ENCODE measurements at places on chromosomes 4 and X. TPM values are rescaled to one million over a fixed set of nuclear protein-coding genes. Genes with fewer than 3 reads are reported as not detected.

The PDE5A gene
- 121 TPM for total RNA-seq

- no peak for DNase-seq
Measured at GRCh38 chr4:101693842-101694398, 96.6 kb upstream of the BANK1 start.

GRCh38 chr4:72828864-72829263 lies 240.7 kb downstream of the COX18 start:
- no peak for DNase-seq

GRCh38 chr4:73189274-73189810 lies 69.3 kb downstream of the ANKRD17 start:
- no peak for DNase-seq

GRCh38 chr4:43112139-43112538 lies 219.6 kb downstream of the GRXCR1 start:
- no peak for DNase-seq

The C4orf17 gene
- not detected for total RNA-seq

DNA sequence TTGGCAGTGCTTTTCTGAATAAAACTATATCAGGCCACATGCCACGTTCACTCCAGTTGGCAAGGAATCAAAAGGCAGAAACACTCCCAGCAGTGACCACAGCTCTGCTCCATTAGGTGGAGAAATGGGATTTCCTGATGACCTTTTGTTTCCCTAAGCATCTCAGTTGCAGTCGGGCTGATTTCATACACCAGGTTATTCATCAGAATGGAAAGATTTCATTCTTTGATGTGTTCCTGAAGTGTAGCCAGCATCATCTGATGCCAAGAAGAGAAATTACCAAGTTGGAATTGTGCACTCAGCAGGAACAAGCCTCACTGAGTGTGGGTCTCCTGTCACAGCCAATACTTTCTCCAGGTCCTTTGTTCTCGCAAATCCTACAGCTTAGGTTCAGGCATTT lies 193.7 kb downstream of the SPATA18 start:
- DNase-seq, result no peak

The SH3TC1 gene
- 2.2 TPM for total RNA-seq

DNA sequence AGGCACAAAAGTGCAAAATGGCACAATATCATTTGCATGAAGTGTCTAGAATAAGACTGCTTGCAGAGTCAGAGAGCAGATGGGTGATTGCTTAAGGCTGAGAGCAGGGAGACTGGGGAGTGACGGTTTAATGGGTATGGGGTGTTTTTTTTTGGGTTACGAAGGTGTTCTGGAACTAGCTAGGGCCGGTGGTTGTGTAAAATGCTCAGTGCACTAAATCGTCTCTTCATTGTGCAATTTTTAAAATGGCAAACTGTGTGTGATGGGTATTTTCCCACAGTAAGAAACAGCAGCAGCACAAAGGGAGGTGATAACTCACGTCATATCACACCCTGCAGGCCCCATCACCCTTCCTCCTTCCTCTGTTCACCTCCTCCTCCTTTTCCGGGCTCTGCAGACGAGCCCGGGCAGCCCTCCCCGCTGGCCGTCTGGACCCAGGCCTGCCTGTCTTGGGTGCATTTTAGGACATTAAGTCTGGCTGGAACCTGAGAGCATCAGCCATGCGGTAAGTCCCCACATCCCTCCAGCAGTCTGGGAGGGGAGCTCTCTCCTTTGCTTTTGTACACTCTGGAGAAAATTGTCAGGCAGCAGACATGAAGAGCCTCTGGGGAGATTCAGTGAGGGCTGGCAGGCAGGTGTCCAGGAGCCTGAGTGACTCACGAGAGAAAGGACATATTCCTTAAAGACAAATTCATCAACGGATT lies 42.7 kb downstream of the ASMT start:
- DNase-seq, result peak; percentile 39

The FAM9B gene
- not detected for total RNA-seq

DNA sequence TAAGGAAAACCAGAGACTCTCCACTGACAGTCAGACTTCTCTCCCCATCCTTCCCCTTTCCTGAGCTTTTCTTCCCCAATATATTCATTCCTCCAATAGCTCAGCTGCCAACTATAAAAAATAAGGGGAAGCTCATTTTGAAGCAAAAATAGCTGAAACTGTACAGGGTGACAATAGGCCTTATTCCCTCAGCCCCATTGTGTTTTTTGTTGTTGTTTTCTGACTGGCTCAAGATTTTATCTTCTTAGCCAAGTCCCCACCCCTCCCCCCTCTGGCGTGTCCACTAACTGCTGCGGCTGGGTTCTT lies 26.2 kb downstream of the PRPS1 start:
- no peak for DNase-seq

GRCh38 chr4:81963015-81963762 lies 410.6 kb downstream of the HNRNPD start:
- no peak for DNase-seq

DNA sequence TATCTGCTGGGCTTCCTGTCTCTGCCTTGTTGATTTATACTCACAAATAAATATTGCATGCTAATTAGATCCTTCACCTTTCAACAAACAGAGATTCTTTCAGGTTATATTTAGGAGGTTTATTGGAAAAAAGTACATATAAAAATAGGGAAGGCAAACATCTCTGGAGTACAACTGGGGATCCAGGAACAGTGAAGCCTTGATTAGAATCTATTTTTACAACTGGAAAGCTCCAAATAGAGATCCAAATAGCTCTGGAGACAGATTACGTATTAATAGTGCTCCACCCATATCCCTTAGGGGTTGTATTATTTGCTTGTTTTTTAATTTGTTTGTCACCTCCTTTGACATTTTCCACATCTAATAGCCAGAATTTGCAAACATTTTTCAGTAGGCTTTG lies 46.9 kb upstream of the MAP9 start:
- no peak for DNase-seq

The CACNA1F gene
- not detected for total RNA-seq

The HELT gene
- not detected for total RNA-seq

- DNase-seq, result no peak
Measured at GRCh38 chrX:153662266-153662665, 11.3 kb downstream of the PNCK start.

The INTS6L gene
- 3.9 TPM for total RNA-seq

GRCh38 chr4:83266689-83267088 lies 17.9 kb downstream of the COQ2 start:
- no peak for DNase-seq

The ARAP2 gene
- total RNA-seq, result 18.8 TPM

The ACE2 gene
- not detected for total RNA-seq

- no peak for DNase-seq
Measured at GRCh38 chrX:31213941-31214340, 142.1 kb upstream of the FTHL17 start.

DNA sequence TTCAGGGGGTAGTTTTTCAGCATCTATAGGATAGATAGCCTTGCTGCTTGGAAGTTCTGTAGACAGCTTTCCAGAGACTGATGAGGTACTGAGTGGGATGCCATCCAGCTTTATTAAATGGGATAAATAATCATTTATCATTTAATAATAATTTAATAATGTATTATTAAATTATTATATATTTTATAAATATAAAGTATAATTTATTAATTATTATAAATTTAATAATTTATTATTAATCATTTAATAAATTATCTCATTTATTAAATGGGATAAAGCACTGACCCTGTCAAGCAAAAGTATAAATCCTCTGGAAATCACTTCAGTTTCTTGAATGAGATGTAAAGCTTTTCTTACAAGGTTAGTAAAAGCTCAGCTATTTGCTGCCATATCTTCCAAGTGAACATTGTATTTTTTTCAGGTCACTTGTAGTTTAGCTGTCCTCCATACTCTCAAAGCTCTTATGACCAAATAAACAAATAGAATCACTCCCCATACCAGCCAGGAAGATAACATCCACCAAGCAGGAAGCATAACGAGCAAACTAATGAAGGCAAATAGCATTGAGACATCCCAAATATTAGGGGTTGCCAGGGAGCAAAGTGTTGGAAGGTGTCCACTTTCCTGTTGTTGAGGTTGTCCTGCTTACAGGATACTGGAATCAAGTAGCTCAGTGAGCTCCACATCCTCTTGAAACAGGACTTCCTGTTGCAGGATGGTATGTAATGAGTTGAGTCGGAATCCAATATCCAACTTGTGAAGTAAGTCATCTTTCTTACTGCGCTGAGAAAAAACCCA lies 88.9 kb downstream of the ZNF674 start:
- no peak for DNase-seq

The CCDC160 gene
- total RNA-seq, result 0.27 TPM

The ATP2B3 gene
- not detected for total RNA-seq

The SLC2A9 gene
- total RNA-seq, result not detected

The AR gene
- total RNA-seq, result 7.6 TPM

The WDR17 gene
- total RNA-seq, result 1.7 TPM

DNA sequence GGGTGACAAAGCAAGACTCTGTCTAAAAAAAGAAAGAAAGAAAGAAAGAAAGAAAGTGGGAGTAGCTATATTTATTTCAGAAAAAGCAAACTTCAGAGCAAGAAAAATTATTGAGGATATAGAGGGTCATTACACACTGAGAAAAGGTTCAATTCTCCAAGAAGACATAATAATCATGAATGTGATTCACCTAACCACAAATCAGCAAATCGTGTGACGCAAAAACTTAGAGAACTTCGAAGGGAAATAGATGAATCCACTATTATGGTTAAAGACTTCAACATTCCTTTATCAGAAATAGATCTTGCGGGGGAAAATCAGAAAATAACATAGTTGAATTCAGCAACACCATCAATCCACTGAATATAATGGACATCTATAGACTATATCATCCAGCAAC lies 219.3 kb upstream of the LDB2 start:
- no peak for DNase-seq

The ADAM29 gene
- total RNA-seq, result not detected

The GATB gene
- total RNA-seq, result 22.7 TPM

DNA sequence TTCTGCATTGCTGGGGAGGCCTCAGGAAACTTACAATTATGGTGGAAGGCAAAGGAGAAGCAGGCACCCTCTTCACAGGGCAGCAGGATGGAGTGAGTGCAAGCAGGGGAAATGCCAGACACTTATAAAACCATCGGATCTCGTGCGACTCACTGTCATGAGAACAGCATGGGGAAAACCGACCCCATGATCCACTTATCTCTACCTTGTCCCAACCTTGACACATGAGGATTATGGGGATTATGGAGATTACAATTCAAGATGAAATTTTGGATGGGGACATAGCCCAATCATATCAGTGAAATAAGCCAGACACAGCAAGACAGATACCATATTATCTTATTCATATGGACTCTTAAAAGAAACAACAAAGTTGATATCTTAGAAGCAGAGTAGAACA lies 134.9 kb downstream of the C4orf33 start:
- DNase-seq, result no peak

The GPC4 gene
- total RNA-seq, result 2.4 TPM

The XK gene
- total RNA-seq, result 1.6 TPM

The PRKX gene
- total RNA-seq, result 5.4 TPM

The KLB gene
- total RNA-seq, result not detected

DNA sequence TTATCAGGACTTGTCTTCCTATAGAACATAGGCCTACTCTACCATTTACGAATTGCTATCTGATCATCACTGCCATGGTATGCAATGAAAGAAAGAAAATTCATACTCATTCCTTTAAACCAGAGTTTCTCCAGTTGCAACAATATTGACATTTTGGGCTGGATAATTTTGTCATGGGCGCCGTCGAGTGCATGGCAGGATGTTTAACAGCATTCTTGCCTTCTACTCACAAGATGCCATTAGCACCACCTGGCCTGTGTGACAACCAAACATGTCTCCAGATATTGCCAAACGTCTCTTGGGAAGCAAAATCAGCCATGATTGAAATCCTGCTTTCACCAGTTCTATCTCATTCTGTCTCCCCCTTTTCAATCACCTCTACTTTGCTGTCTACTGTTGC lies 63.6 kb upstream of the ARHGAP24 start:
- DNase-seq, result no peak

- no peak for DNase-seq
Measured at GRCh38 chr4:20126906-20127305, 124.8 kb upstream of the SLIT2 start.

The PNMA6A gene
- 0.29 TPM for total RNA-seq

- DNase-seq, result no peak
Measured at GRCh38 chrX:110228453-110228852, 89.4 kb downstream of the AMMECR1 start.

GRCh38 chr4:155749041-155749440 lies 9.8 kb upstream of the GUCY1B1 start:
- DNase-seq, result no peak

- DNase-seq, result no peak
Measured at GRCh38 chr4:115424852-115425251, 311.4 kb upstream of the NDST4 start.

GRCh38 chrX:129655547-129656249 lies 942 bp upstream of the APLN start:
- no peak for DNase-seq

DNA sequence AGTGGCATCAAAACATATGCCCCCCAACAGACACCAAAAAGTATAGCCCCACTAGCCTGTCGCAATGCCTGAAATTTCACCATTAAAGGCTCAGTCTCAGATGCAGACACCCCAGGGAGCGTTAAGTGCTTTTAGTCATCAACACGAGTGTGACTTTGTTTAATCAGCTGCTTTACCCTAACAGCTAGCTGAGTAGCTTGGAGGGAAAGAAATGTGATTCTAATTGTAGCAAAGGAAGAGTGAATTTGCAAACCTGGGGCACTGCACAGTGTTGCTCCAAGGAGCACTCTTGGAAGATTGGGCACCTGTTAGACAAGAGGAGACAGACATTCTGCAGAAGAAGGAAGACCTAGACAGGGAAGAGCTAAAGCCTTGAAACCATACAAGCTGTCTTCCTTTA lies 145.1 kb downstream of the BEND2 start:
- DNase-seq, result no peak

All from H4 (cell line).